Placental epithelial cell (primary cell): ENCODE measurements at places on chromosomes 3 and 15. TPM values are rescaled to one million over a fixed set of nuclear protein-coding genes. Genes with fewer than 3 reads are reported as not detected.

FAM174B gene
- 10.3 and 11.4 TPM in 2 replicates for total RNA-seq

CFAP92 gene
- total RNA-seq, result 0.39 TPM in 1 of 2 replicates, not detected in the other

MKRN3 gene
- total RNA-seq, result 0.11 and 1.6 TPM in 2 replicates

AP3B2 gene
- total RNA-seq, result under 0.01 and 0.11 TPM in 2 replicates

CCDC33 gene
- 0.54 and 1.6 TPM in 2 replicates for total RNA-seq
